Kidney tubule cell (primary cell): ENCODE measurements at places on chromosomes 3 and 15.

DNA sequence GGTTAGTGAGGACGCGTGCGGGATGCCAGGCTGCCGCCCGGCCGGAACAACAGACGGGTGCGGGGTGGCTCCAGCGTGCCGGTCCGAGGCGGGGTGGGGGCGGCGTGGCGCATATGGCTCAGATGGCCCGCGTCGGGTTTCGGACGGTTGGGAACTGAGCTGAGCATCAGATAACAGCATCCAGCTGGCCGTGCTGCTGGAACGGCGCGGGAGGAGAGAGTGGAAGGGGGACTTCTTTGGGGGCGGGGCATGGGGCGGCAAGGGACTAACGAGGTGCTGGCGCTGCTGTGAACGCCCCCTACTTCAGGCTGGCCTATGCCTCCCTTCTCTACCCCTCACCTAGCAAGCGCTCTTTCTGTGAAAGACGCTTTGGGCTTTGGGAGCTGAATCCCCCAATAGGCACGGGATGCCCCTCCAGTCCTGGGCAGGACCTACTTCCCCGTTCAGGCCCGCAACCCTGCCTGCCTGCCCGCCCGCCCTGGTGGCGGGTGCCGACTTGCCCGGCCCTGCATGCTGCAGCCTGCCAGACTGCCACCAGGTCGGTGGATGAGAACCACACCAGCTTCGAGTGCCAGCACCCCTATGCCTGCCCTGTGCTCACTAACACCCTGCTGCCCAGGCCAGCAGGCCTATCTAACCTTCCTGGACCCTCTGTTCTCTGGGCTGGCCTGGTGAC, 542 bp downstream of the INKA1 start:
- DNase-seq: no peak

DNA sequence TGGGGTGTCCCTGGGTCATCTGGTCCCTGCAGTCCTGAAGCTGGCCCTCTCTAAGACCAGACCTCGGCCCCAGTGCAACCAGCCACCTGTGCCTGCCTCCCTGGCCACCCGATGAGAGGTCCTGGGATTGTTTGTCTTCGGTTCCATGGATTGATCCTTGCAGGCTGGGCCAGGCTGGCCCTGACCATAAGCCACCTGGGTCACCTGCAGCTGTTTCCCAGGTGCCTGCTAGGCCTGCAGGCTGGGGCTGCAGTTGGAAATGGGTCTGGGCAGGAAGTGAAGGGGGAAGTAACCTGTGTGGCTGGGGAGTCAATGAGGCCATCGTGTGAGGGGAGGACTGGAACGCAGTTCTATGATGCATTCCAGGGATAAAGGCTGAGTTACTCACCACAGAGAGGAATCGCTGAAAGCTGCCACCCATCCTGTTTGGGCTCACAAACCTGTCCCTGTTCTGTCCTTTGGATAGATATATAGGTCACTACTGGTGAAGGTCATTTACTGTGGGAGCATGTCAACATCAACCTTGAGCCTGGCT, 30.9 kb upstream of the VPS8 start:
- DNase-seq: no peak

- DNase-seq: no peak
These were observed 19.5 kb upstream of the TGFBR2 start for GRCh38 chr3:30586806-30587486.

- DNase-seq: no peak
These were observed 49.4 kb upstream of the RPL32 start for GRCh38 chr3:12890610-12891390.

DNA sequence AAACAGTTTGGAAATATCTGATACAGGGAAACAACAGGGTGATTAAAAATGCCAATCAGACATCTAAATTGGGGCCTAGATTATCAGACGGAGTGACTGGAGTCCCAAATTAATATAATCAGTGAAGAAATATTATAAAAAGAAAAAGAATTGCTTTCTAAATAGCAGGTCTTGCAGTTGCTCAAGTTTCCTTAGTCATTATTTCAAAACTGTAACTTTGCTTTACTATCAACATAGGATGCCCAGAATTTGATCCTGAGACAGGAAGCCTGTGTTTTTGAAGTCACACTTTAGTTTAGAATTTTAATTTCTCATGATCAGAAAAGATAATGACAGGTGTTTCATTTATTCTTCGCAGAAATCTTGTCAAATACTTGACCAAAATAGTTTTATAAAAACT, 105.9 kb downstream of the IL1RAP start:
- no peak for DNase-seq

DNA sequence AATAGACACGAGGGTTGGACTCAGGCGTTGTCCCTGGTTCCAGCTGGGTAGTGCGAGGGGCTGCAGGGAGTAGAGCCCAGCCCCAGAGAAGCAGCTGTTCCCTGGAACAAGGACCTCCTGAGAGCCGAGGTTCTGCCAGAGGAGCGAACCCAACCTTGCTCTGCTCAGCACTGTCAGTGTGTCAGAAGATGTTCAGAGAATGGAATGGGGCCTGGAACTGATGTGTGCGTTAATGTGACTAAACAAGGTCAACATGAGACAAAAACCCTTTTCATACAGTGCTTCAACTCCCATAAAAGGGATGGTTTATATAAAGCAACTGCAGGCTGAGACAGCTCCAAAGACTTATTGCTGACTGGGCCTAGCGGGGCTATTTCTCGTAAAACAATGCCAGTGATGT, 35.5 kb upstream of the HACD2 start:
- DNase-seq: no peak

DNA sequence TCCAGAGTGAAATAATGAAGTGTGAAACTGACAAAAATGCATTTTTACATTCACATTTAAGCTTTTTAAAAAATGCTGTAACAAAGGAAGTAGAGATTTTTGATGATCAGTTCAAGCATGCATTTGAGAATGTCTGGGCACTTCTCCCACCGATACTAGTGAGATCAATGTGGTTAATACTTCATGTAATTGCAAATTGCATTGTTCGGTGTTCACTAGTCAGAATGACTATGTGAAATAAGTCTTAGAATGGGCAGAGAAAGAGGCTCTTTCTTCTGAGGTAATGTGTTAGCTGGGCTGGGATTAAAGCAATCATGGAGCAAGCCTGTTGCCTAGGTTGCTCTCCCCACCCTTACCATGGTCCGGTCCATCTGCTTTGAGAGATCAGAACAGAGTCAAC, 587.0 kb upstream of the GRM7 start:
- DNase-seq: no peak

- no peak for DNase-seq
These were observed 67.9 kb downstream of the CHSY1 start for GRCh38 chr15:101183931-101184305.

DNA sequence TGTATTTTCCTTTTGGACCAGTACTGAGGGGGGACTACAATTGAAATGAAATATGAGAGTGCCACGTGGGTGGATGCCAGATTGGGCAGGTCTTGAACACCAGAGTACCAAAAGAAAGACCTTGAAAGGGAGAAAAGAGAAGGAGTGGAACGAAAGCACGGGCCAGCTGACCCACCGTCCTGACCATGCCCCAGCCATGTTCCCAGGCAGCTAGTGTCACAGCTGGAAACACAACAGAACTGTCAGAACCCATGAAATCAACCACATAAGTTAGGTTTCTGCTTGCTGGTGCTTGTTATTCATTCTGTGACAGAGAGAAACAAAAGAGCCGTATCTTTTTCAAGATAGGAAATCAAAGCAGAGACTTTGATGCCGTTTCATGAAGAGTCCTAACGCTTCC, 268.8 kb downstream of the MEX3B start:
- no peak for DNase-seq

GRCh38 chr3:12175137-12175593, 16.5 kb upstream of the TIMP4 start:
- peak; percentile 70 for DNase-seq

DNA sequence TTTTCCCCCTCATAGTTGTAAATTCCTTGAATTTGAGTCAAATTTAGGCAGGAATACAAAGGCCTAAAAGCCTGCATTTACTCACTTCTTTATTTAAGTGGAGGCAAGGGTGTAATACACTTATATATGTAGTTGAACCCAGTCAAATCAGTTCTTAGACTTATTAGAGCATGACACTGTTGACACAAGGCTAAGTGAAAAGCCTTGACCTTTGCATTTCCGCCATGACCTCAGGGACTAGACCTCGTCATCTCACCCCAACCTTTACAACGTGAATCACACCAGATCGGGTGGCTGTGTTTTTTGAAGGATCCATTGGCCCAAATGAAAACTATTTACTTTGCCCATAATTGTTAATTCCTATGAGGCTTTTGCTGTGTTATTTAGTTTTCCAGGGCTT, 774.4 kb downstream of the ROBO1 start:
- no peak for DNase-seq

DNA sequence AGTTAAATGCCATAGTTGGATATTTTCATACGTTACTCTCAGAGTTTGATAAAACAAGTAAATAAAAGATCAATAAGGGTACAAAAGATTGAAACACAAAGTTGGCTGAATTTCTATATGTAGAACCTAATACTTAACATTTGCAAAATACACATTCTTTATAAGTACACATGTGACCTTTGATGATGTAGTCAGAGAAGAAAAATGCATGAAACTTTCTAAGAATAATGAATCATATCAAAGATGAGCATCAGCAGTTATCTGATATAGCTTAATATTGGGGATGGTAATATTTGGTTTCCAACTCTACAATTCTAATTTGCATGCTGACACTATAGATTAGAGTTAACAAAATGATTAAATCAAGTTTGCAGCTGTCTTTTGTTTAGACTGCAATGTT, 188.0 kb upstream of the TGFBR2 start:
- no peak for DNase-seq

DNA sequence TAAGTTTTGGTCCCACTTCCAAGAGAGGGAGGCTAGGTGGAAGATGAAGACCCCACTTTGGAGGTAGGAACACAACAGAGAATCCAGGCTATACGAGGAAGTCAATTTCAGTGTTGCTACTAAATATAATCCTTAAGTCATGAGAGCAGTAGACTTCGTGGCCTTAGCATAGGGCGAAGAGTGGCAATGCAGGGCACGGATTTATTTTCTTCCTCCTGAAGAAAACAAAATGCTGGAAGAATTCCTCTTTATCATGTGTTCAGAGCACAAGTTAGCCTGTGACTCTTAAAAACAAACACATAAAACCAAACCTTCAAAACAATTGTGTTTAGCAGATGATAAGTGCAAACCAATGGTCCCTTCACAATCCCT, 19.4 kb downstream of the BCL2L10 start:
- DNase-seq: no peak

- DNase-seq: no peak
These were observed 31.3 kb downstream of the ASB7 start for GRCh38 chr15:100633763-100634075.

DNA sequence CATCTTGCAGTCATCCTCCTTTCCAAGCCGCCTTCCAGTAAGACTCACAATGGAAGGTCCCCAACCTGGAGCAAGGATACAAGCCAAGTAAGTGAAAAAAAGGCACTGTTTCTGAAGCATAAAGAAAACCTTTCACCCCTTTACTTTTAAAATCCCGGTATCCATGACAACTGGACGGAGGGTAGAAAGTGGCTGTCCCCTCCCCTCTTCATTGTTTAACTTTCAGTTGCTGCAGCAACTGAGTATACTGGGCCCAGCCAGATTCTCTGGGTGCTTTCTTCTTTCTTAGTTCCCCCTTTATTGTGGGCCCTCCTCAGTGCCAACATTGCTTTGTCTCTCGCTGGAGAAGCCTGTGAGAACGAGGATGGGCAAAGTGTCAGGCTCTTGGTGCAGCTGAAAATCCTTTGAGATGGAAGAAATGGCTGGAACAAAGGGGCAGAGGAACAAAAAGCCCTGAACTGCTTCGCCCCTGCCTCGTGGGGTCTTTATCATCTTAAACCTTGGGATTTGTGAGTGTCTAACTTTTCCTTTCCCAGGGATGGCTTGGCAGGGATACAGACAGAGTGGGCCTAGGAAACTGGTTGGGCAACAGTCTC, 224.0 kb upstream of the RGMA start:
- DNase-seq: no peak

DNA sequence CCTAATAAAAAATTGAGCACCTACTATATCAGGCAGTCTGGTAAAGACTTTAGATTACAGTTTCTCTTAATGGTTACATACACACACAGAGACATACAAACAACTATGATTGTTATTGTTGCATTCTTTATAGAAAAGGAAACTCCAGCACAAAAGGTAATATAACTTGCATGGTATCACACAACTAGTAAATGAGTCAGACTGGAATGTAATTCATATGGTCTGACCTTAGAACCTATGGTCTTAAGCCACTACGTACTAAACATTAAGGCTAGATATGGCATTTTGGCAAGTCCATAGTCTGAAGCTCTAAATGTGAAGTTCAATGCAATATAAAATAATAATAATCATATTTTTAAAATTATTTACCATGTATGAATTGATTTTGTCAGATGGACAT, 380.6 kb downstream of the LSAMP start:
- DNase-seq: peak; percentile 22

DNA sequence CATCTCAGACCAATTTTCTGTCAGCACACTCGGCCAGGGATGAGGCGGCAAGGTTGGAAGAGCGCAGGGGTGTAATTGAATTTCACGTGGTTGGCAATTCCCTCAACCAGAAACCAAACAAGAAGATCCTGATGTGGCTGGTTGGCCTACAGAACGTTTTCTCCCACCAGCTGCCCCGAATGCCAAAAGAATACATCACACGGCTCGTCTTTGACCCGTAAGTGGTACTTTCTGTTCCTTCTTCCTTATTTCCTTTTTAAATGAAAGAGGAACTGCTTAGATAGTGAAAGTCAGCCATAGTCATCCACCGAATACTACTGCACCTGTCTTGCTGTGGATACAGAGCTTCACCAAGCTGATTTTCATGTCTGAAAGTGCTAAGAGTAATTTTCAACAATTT, 60.1 kb downstream of the SGO1 start:
- no peak for DNase-seq

DNA sequence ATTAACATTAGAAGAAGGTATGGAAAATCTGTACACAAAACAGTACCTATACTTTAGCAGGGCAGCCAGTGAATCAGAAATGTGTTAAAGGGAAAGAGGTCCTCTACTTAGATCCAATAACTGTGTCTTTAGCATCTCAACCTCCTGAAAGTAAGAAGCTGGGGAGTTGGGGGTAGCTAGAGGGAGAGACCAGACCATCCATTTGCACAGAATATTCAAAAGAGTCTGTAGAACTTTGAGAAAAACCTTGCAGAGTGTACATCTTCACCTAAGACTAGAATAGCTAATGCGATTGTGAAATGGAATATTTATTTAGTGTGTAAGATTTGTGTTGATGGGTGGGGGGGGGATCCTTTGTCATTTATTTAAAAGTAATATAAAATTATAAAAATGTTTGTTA, 124.8 kb downstream of the RBPMS2 start:
- DNase-seq: no peak

DNA sequence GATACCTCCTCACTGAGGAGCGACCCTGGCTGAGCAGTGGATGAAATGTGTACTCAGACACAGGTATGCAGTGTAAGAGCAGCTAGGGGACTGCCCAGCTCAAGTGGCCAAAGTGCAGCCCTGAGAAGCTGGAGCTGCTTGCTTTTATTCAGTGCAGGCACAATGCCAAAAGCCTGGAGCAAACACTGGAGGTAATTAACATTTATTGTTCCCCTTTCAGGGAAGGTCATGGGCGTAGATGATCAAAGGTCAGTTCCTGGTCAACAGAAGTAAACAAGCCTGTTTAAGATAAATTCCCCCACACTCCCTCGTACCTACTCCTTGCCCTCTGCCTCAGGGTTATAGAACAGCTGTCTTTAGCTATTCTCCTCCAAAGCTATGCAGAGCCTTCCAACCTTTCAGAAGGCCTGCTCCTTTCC, 17.5 kb downstream of the PLA2G4F start:
- DNase-seq: no peak
